Stimulated activated CD4-positive, alpha-beta T cell treated with anti-CD3 and anti-CD28 coated beads, TNF-alpha, amount 100 ng/mL, for 1 hour (primary cell): ENCODE measurements at places on chromosomes 12 and 14.

- DNase-seq, result no peak
Observed at GRCh38 chr12:80441921-80442320, 2.1 kb upstream of the PTPRQ start.

- DNase-seq, result no peak
Observed at GRCh38 chr12:115632308-115632707, 645.2 kb downstream of the MED13L start.

- DNase-seq, result no peak
Observed at GRCh38 chr14:35341751-35342488, 49.7 kb downstream of the PSMA6 start.

DNA sequence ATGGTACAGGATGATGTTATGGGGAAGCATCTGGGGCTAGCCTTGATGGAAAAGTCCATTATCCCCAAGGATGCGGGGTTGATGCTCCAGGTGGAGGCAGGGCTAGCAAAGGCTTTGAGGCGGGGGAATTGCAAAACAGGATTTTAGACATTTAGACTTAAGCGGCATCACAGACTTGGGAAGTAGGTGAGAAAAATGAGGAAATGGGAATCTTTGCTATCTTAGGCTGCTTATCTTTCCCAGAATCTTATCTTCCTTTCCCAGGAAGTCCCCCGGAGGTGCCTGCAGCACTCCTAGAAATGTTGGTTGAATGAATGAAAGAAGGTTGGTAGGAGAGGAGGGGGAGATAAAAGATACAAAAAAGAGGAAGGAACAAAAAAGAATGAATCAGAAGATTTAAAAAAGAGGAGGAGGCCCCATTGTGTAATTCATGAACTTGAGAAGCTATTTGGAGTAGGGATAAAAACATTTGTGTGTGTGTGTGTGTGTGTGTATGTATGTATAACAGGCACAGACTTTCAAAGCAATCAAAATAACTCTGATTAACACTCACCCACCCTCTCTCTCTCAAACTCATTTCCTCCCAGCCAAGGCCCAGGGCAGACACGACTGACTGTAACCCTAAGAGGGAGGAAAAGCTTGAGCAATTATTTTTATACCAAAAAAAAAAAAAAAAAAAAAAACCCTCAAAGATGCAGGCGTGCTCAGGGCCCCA lies 62.5 kb upstream of the TBX3 start:
- DNase-seq, result no peak

- no peak for DNase-seq
Observed at GRCh38 chr14:50059763-50060616, 56.4 kb downstream of the VCPKMT start.

GRCh38 chr14:100281286-100282082 lies 24.8 kb downstream of the SLC25A29 start:
- no peak for DNase-seq

DNA sequence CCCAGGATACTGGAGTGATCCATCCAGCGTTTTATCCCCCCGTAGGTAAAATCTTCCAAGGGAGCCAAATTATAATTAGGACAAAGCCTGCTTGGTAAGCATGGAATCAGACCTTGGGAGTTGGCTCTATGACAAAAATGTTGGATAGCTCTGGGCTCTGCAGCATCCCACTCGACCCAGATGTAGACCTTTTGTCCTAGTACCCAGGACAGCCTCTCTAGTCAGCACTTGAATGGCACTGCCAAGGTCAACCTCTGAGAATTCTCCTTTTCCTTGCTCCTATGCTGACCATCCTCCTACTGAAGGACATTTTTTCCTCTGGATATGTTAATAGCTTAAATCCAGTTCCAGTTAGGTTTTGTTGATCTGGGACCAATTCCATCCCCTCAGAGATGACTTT lies 104.7 kb upstream of the SLC35F4 start:
- DNase-seq, result no peak

- DNase-seq, result no peak
Observed at GRCh38 chr12:54054742-54055194, 1.1 kb downstream of the HOXC4 start.

DNA sequence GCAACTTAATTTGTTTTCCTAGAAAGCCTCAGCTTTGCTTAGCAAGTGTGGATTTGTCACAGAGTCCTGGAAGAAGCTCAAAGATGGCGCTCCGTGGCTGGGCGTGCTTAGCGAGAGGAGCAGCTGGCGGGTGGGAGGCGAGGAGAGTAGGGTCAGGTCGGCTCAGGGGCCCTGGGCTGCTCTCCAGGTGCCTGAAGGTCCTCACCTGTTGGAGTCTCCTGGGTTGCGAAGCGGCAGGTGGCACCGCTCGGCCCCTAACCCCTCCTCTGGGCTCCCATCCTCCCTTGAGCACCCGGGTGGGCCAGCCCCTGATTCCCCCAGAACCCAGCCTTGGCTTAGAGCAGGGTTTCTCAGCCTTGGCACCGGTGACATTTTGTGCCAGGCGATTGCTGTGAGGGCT lies 25.1 kb downstream of the LRTM2 start:
- no peak for DNase-seq

DNA sequence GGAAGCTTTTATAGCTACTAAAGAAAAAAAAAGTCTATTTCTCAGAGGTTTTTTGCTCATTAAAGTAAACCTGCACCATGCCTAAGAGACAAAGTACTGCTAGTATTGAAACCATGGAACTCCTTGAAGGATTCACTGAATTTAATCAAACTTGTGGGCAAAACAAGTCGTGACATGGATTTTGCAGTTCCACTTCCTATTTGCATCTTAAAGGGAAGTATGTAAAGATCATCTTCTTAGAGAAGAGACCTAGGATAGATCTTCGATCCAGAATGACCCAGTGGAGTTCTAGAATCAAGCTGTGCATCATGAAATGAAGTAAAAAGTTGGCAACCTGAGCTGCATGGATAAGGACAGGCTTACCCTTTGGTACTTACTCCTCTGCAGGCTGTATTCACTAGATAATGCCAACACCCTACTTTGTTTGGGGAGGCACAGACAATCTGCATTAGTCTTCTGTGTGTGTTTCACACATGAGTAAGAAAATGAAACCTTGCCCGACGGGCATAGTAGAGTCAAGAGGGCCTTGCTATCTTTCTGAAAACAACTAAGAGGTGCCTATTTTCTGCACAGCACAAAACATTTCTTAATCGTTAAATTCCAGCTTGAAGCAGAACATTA lies 1.9 kb downstream of the GNG2 start:
- no peak for DNase-seq

DNA sequence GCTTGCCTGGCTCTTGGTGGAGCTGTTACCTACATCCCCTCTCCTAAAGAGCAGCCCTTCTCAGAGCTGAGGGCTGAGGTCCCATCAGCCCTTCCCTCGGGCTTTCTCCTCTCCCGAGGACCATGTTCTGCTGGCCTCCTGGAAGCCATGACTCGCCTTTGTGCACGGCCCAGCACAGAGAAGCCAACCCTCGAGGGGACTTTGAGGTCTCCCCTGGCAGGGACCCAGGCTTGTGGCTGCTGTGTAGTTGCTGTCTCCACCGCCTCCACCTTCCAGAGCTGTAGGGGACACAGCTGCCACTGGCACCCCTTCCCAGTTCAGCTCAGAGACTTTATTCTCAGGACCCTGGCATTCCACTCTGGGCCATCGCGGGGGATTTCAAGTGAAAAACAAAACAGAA lies 22.9 kb upstream of the CCND2 start:
- DNase-seq, result no peak
